H1 (cell line): ENCODE measurements at places on chromosomes 1 and 21. TPM values are rescaled to one million over a fixed set of nuclear protein-coding genes. Genes with fewer than 3 reads are reported as not detected.

DNA sequence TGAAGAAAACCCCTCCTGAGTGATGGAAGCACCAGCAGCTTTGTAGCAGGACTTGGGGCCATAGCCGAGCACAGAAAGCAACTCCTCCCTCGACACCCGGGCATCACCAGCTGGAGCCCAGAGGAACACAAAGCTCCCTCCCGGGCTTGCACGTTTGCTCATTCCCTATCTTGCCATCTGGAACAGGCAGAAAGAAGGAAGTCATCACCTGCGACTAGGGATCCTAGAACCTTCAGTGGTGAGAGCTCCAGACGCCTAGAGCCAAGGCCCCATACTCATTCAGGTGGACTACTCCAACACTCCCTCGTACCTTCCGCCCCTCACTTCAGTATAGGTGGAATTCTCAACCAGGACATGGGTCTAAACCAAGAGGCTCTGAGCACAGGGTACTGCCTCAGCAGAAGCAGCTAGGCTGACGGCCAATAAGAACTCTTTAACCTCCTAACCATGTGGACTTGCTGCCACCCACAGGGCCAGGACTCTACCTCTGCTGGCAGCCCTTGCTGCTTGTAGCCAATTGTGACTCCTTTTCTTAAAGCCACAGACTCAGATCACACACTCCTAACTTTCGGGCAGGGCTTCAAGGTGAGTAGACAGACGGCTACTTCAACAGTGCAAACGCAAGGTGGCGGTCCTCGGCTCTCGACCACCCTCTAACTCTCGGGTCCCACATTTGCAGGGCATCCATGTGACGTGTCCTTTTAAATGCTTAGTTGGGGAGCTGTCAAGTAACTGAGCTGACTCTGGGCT is 65.4 kb downstream of the NPHP4 start:
- DNase-seq: no peak
- no peak overlapping the region for H3K27ac ChIP-seq
- H3K36me3 ChIP-seq: no peaks in the 10 kb centered on the region; the same call in 1 of the 2 replicates

DNA sequence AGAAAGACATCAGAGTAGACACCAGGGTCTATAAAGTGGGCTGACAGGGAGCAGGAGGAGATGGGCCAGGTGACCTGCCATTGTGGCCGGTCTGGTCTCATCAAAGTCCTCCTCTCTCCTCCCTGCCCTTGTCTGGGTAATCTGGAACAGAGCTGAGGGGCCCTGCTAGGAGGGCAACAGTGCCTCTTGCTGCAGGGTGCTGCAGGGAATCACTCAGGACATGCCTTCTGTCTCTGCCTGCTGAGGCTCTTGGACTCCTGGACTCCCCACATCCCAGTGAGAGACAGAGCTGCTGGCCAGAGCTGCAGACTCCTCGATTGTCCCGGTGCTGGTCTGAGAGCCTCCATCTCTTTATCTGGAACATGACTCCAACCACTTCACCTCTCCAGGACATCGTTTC is 366.1 kb upstream of the DUSP10 start:
- H3K4me1 ChIP-seq: no peaks in the 10 kb centered on the region
- no peak for DNase-seq
- no peaks in the 10 kb centered on the region for H3K36me3 ChIP-seq
- H3K4me3 ChIP-seq: no peak overlapping the region

GRCh38 chr1:183609313-183609712 is 19.1 kb upstream of the NCF2 start:
- H3K4me1 ChIP-seq: no peaks in the 10 kb centered on the region
- no peaks in the 10 kb centered on the region for H3K27me3 ChIP-seq
- H3K4me3 ChIP-seq: no peak overlapping the region
- no peak for DNase-seq
- no peaks in the 10 kb centered on the region for H3K36me3 ChIP-seq

DNA sequence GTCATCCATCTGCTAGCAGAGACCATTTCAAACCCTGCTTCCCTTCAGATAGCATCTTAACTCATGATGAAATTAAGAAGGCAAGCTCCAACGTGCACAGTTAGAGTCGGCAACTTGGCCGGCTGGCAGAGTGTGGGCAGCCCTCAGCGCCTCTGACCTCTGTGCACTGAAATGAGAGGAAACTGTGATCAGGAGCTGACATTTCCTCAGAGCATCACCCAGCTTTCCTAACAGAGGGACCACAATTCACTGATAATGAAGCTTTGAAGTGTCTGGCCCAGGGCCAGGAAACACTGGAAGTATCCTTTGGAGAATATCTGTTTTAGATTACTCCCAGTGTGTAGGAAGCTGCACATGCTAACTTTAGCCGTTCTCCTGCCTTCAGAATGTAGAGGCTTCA is 145.0 kb upstream of the ZC3H11B start:
- no peaks in the 10 kb centered on the region for H3K36me3 ChIP-seq
- no peak for DNase-seq
- no peaks in the 10 kb centered on the region for H3K27me3 ChIP-seq
- H3K27ac ChIP-seq: no peak overlapping the region
- no peaks in the 10 kb centered on the region for H3K4me1 ChIP-seq

DNA sequence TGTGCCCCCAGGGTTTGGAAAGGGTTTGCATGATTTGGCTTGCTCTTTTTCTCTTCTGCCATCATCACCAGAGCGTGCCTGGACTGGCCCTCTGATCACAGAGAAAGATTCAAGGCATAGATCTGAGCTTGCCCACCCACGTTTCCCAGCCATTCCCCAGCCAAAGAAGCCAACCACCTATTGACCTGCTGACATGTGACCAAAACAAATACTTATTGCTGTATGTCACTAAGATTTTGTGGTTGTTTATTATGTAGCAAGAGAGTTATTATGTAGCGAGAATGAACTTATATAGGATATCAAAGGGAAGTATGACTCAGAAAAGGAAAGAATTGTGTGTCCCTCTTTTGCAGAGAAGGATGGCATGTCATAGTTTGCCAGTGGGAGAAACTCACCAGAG is 59.9 kb downstream of the UBE2U start:
- H3K27ac ChIP-seq: no peak overlapping the region
- DNase-seq: no peak
- H3K4me1 ChIP-seq: no peaks in the 10 kb centered on the region
- H3K36me3 ChIP-seq: no peaks in the 10 kb centered on the region

GRCh38 chr21:38637161-38637560 is 138.9 kb upstream of the ERG start:
- H3K36me3 ChIP-seq: no peaks in the 10 kb centered on the region
- H3K4me1 ChIP-seq: no peaks in the 10 kb centered on the region
- H3K4me3 ChIP-seq: no peak overlapping the region
- no peak for DNase-seq
- no peak overlapping the region for H3K27ac ChIP-seq
- H3K27me3 ChIP-seq: no peaks in the 10 kb centered on the region

Gene FCRL1
- not detected in 2 replicates for total RNA-seq

Gene OR10Z1
- total RNA-seq: not detected in 2 replicates

Gene KCNK1
- total RNA-seq: 10.8 and 11.9 TPM in 2 replicates
